Tibial artery (tissue), 4 donors: ENCODE measurements at places on chromosomes 7 and 10.
A peak's percentile ranks its signal among the peaks of the same experiment; 100 is the strongest.

DNA sequence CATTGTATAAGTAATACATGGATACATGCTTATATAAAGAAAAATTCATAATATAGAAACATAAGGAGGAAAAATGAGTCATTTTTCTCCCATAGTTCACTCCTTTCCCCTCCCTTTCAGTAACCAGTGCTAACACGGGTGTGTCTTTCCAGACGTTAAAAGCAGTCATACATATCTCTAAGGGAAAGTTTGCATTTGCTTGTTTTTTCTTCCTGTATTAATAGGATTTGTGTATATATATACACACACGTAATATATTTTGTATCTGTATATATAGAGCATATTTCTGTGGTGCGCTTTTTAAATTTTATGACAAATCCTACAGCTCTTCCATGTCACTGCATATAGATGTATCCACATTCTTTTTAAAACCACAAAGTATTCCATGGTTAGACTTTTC is 78.8 kb downstream of the RALA start:
- no peak overlapping the region for H3K4me3 ChIP-seq
- DNase-seq: no peak
- H3K27ac ChIP-seq: no peak overlapping the region

DNA sequence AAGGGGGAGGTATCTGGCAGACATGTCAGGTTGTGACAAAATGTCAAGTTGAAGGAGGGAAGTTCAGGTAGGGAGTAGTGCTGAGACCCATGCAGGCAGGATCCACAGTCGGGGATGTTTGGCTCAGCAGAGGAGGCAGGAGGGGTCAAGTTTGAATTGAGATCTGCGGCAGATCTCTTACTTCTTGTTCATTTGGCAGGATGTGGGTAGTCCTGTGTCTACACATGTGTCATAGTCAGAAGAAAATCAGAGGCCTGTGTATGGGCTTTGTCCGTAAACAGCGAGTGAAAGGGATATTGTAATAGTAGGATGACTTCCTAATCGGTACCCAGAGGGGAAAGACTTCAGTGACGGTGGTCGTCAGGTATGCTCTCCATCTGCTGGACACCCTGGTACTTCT is 203.8 kb upstream of the MTPN start:
- no peaks in the 10 kb centered on the region for H3K27me3 ChIP-seq
- H3K27ac ChIP-seq: no peak overlapping the region
- no peaks in the 10 kb centered on the region for H3K36me3 ChIP-seq
- no peaks in the 10 kb centered on the region for H3K4me1 ChIP-seq
- H3K4me3 ChIP-seq: no peak overlapping the region

DNA sequence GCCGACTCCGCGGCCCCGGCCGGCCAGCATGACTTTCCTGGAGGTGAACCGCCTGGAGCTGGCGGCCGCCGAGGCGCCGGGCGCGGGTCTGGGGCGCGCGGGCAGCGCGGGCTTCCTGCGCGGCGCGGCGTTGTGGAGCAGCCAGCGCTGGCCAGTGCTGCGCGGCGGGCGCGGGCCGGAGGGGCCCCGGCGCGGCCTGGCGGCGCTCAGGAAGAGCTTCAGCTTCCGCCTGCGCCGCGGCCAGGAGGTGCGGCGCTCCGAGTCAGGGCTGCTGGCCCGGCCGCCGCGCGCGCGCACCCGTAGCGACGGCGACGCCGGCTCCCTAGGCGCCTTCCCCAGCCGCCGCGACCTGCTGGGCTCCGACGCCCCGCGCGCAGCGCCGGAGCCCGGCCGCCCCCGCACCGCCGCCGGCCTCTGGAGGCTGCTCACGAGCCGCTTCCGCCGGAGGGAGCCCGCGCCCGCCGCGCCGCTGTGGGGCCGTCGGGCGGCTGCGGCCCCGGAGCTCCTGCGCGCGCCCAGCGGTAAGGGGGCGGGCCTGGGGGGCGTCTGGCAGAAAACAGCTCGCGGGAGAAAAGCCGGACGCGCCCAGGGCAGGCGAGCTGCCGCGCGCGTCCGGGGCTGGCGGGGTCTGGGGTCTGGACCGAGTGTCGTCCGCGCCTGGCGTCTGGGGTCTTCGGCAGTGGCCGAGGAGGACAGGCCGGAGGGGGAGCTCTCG is 29.0 kb downstream of the AGAP3 start:
- H3K4me1 ChIP-seq: peaks cover 3% of the 10 kb centered on the region
- H3K27me3 ChIP-seq: no peaks in the 10 kb centered on the region
- no peak overlapping the region for H3K27ac ChIP-seq
- no peak for DNase-seq

DNA sequence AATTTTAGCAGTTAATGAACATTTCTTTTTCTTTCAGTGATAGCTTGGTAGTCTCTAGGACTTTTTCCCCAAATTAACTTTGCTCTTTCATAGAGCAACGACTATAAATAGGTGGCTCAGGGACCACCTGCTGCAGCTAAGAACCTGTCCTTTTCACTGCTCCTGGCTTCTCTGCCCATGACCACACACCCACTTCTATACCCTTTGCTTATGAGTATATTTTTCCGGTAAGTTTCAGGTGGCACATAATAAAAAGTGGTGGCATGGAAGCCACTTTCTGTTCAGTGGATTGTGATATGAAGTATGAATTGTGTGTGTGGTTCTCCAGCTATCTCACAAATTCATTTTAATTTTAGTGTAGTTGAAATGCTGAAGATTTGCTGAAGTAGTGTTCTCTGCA is 1.2 kb downstream of the ING3 start:
- H3K27me3 ChIP-seq: no peaks in the 10 kb centered on the region
- H3K4me3 ChIP-seq: peak overlapping the region; percentile 70
- peaks cover 27% of the 10 kb centered on the region for H3K36me3 ChIP-seq
- peak overlapping the region; percentile 94 for H3K27ac ChIP-seq
- no peak for DNase-seq
- H3K4me1 ChIP-seq: peaks cover 10% of the 10 kb centered on the region

DNA sequence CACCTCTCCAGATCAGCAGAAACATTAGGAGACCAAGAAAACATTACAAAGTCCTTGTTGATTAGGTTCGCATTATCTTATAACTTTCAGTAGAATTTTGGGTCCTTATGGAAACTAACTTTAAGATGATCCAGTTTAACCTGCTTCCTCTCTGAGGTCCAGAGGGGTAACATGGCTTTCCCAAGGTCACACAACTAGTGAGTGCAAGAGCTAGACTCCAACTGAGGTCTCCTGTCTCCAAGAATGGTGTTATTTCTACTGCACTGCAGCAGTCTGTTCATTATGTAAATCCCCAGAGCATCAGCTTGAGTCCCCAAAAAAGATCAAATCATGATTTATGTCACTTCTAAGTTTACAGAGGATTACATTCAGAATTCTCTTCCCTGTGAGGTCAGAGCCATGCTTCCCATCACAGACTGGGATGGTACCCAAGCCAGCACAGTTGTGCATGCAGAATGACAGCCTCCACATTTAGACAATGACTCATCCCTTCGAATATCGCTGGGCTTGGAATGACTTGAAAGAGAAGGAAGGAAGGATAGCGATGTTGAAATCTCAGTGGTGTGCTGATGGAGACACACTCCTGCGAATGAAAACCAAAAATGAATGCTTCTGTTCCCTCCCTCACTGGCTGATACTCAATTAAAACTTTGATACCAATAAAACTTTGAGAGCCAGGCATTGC is 163.1 kb upstream of the PLXNA4 start:
- no peak overlapping the region for H3K27ac ChIP-seq
- no peaks in the 10 kb centered on the region for H3K27me3 ChIP-seq
- no peak overlapping the region for H3K4me3 ChIP-seq
- no peaks in the 10 kb centered on the region for H3K36me3 ChIP-seq

DNA sequence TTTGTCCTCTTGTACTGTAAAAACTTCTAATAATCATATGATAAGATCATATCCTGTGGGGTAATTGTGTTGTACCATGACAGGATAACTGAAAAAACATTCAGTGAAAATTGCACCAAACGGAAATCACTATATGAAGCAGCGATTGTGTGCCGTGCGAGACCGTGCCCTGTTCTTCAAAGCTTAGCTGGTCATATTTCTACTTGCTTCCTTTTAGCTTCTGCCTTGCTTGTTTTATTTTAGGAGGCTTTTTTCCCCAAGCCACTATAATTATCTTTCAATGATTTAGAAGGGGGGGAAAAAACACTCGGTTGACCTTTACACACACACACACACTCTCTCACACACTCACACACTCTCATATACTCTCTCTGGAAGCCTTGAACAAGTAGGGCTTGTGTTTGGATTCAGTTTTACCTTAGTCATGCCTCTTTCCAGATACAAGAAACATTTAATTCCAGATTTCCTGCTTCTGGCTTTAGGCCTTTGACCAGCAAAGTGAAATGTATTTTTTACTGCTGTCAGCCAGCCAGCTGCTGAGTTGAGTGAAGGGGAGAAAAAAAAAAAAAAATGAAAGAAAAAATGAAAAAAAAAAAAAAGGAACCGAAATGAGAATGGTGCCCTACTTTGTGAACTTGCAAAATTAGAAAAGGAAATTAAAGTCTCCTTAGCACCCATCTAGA is 181.4 kb downstream of the ARID5B start:
- no peaks in the 10 kb centered on the region for H3K27me3 ChIP-seq
- peak overlapping the region; percentile 81 for H3K27ac ChIP-seq
- peaks cover 25% of the 10 kb centered on the region for H3K36me3 ChIP-seq
- no peak for DNase-seq
- peaks cover 44% of the 10 kb centered on the region for H3K4me1 ChIP-seq
- no peak overlapping the region for H3K4me3 ChIP-seq

DNA sequence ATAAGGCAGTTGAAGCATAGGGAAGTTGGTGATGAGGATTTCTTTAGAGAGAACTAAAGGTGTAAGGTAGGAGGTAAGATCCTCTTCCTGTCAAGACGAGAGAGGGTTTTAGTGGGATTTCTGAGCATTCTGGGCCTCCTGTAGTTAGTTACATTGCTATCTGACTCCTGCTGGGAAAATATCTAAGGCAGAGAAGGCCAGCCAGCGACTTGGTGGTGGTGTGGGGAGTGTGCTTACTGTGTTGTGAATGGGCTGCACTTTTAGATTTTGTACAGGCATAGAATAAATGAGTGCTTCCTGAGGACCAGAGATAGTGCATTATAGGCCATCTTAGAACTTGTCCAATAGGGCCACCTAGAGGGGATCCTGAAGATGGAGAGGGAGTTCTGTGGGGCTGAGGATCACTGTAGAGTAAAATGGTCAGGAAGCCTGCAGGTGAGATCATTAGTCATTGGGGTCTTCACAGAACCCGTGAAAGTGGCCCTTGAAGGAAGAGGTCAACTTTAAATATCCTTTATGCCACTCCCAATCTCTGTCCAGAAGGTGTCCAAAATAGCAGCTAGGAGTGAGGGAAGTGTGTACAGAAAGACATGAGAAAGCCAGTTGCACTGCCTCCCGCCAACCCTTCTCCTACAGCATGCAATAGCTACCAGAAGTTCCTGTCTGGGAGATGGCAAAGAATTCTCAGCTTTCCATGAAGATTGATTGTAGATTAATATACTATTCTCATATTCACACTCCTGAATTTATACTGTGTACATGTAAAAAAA is 266.6 kb downstream of the POLR1F start:
- DNase-seq: no peak
- no peak overlapping the region for H3K27ac ChIP-seq
- no peaks in the 10 kb centered on the region for H3K27me3 ChIP-seq
- H3K4me3 ChIP-seq: no peak overlapping the region

DNA sequence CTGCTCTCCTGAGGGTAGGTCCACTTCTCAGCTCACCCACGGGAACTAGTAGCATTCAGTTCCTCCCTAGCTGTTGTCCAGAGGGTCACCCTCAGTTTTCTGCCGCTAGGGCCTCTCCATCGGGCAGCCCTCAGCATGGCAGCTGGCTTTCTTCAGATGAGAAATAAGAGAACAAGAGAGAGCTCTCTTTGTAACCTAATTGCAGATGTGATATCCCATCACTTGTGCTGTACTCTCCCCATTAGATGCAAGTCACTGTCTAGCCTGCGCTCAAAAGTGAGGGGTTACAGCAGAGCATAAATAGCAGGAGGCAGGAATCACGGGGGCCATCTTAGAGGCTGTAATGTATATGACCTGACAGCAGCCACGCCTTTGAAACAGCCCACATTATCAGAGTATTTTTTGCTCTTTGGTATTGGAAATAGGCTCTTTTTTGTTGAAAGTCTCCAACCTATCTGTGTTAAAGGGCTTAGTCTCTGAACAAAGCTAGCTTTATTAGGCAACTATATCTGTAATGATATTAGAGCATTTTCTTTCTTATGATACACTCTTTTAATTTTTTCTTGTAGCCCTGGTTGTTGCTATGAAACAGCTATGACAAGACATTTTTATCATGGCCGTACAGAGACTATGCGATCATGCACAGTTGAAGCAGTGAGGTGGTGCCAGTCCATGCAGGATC is 45.7 kb downstream of the CROT start:
- no peaks in the 10 kb centered on the region for H3K27me3 ChIP-seq
- DNase-seq: no peak
- H3K4me1 ChIP-seq: no peaks in the 10 kb centered on the region
- H3K4me3 ChIP-seq: no peak overlapping the region

DNA sequence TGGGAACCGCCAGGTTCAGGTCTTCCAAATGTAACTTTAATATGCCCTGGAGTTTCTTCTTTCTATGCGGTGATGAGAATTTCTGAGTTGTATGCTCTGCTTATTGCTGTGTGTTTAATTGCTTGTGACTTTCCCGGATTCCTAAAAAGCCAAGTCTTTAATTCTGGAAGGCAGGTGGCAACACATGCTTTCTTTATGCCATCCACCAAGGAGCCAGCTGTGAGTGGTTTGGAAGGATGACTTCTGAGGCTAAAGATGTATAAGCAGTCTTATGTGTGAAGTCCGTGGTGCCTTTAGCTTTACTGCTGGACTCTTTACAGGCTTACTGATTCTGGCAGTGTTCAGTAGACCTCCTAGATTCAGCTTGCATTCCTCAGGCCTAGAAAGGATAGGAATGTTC is 3.1 kb downstream of the SDK1 start:
- no peak for DNase-seq
- no peaks in the 10 kb centered on the region for H3K27me3 ChIP-seq
- peaks cover 67% of the 10 kb centered on the region for H3K4me1 ChIP-seq
- no peaks in the 10 kb centered on the region for H3K36me3 ChIP-seq
- no peak overlapping the region for H3K4me3 ChIP-seq

GRCh38 chr7:14184292-14184864 is 194.9 kb upstream of the ETV1 start:
- H3K27ac ChIP-seq: no peak overlapping the region
- H3K27me3 ChIP-seq: no peaks in the 10 kb centered on the region
- DNase-seq: no peak

- no peaks in the 10 kb centered on the region for H3K27me3 ChIP-seq
- DNase-seq: no peak
- no peaks in the 10 kb centered on the region for H3K36me3 ChIP-seq
- peaks cover 7% of the 10 kb centered on the region for H3K4me1 ChIP-seq
- no peak overlapping the region for H3K27ac ChIP-seq
- peak overlapping the region; percentile 68 for H3K4me3 ChIP-seq
These were observed 906 bp downstream of the CDK1 start for GRCh38 chr10:60778971-60779796.

- DNase-seq: no peak
- no peaks in the 10 kb centered on the region for H3K36me3 ChIP-seq
- no peaks in the 10 kb centered on the region for H3K27me3 ChIP-seq
- H3K27ac ChIP-seq: no peak overlapping the region
- no peak overlapping the region for H3K4me3 ChIP-seq
These were observed 18.4 kb upstream of the STEAP2 start for GRCh38 chr7:90192876-90193750.
